ENCODE measurements at places on chromosomes 4 and X. TPM values are rescaled to one million over a fixed set of nuclear protein-coding genes. Genes with fewer than 3 reads are reported as not detected.
A peak's percentile ranks its signal among the peaks of the same experiment; 100 is the strongest.

Gene CLIC2
- total RNA-seq: 6.7 TPM

DNA sequence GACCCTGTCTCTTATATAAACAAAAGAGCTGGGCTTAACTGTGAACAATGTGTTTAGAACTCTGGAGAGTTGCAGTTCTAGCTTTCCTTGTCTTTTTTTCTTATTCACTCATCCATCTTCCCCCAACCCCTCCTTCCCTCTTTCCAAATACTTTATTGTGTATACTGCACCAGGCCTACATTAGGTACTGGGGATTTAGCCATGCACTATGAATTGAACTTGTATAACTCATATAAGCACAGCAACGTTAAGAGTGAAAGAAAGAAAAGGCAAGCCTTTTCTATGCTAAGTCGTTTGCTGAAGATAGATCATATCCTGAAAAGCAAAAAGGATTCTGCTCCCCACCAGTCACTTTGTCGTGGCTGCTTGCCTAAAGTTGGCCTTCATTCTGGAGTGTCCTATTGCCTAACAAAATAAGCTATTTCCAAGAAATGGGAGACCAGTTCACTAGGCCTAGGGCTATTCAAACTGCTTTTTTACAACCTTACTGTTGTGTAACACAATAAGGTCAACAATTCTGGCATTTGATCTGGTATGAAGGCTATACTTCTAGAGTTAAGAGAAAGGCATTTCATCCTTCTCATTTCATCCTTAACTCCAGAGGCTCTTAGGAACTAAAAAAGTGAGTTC, 32.2 kb downstream of the CCNI start:
- no peak overlapping the region for H3K27ac ChIP-seq
- H3K27me3 ChIP-seq: no peaks in the 10 kb centered on the region
- no peaks in the 10 kb centered on the region for H3K4me1 ChIP-seq
- H3K36me3 ChIP-seq: peaks cover 33% of the 10 kb centered on the region
- DNase-seq: no peak
- no peak overlapping the region for H3K4me3 ChIP-seq

Gene CDX4
- total RNA-seq: not detected

DNA sequence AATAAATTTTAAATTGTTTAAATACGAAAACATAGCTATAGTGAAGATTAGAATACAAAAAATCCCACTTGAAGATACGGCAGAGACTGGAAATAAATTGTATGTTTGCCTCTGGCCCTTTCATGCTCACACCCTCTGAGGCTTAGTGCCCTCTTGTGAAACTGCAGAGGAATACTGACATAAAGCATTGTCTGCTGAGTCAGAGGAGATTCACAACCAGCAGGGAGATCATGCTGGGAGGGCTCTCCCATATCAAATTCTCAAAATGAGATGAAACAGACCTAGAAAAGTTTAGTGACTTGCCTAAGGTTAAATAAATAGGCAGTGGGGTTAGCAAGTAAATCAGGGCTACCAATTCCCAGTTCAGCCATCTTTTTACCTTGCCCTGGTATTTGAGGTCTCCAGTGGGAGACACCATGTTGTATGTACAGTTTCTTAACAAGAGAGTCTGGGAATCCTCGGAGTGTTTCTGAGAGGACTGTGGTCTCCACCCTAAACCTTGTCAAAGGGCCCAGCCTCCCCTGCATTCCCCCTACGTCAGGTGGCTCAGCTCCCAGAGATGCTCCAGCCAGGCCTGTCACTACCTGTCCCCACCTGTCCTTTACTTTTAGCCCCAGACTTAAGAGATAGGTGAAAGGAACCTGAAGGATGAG, 581.4 kb upstream of the DIPK2B start:
- H3K27ac ChIP-seq: no peak overlapping the region
- H3K36me3 ChIP-seq: no peaks in the 10 kb centered on the region
- H3K27me3 ChIP-seq: no peaks in the 10 kb centered on the region
- no peak overlapping the region for H3K4me3 ChIP-seq
- DNase-seq: peak; percentile 33

DNA sequence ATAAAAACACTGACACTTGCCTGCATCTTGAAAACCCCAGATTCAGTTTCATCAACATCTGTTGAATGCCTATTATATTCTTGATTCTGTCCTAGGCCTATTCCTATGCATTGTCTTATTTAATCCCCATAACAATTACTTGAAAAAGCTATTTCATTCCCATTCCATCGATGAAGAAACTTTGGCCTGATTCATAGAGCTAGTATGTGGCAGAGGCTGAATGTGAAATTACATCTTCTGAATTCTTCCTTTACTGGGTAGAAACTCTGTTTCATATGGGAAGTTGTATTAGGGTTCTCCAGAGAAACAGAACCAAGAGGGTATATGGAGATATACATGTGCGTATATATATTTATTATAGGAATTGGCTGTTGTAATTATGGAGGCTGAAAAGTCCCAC, 35.0 kb upstream of the SLC4A4 start:
- no peak overlapping the region for H3K27ac ChIP-seq
- no peak for DNase-seq
- no peaks in the 10 kb centered on the region for H3K36me3 ChIP-seq
- H3K4me1 ChIP-seq: no peaks in the 10 kb centered on the region

DNA sequence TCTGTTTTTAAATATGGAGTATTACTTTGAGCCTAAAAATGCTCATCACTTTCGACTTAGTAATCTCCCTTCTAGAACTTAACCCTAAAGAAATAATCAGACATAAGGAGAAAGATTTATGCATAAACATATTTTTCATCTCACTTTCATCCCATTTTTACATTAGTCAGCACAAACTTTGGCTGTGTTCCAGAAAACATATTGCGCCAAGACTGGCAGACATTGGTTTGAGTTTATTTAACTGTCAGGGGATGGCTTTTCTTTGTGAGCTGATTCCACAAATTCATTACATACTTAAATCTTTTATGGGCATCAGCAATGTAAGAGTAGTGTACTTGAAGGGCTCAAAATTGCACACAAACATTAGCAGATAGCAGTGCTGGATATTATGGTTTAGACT, 23.7 kb downstream of the MAOA start:
- peaks cover 12% of the 10 kb centered on the region for H3K4me1 ChIP-seq
- H3K36me3 ChIP-seq: peaks cover 12% of the 10 kb centered on the region
- no peak overlapping the region for H3K4me3 ChIP-seq
- peak; percentile 36 for DNase-seq
- H3K27me3 ChIP-seq: no peaks in the 10 kb centered on the region

Gene ARHGEF38
- total RNA-seq: 23.2 TPM

- peak; percentile 27 for DNase-seq
- H3K4me1 ChIP-seq: peaks cover under 1% of the 10 kb centered on the region
- H3K4me3 ChIP-seq: no peak overlapping the region
- H3K27ac ChIP-seq: no peak overlapping the region
These were observed 81.7 kb upstream of the STOX2 start for GRCh38 chr4:183823434-183823833.

GRCh38 chr4:179597301-179597700, 2155.1 kb upstream of the AGA start:
- no peak overlapping the region for H3K27ac ChIP-seq
- no peaks in the 10 kb centered on the region for H3K36me3 ChIP-seq
- no peak overlapping the region for H3K4me3 ChIP-seq
- H3K4me1 ChIP-seq: no peaks in the 10 kb centered on the region
- DNase-seq: no peak
- H3K27me3 ChIP-seq: no peaks in the 10 kb centered on the region

All from stomach (tissue), 19 donors.